Activated naive CD8-positive, alpha-beta T cell treated with anti-CD3 and anti-CD28 coated beads, Interleukin-2, amount 10 ng/mL, durations not matched to agents 7 days and 5 days (primary cell): ENCODE measurements at places on chromosomes 7 and 10. TPM values are rescaled to one million over a fixed set of nuclear protein-coding genes. Genes with fewer than 3 reads are reported as not detected.

DNA sequence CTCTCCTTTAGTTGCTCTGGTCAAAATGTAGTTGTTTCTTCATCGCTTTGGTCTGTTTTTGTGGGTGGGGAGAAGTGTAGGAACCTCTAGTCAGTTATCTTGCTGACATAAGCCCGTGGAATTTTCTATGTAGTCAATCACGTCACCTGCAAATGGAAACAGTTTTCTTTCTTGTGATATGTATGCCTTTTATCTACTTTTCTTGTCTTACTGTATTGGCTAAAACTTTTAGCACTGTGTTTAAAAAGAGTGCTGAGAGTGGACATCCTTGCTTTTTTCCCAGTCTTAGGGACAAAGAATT is 42.3 kb downstream of the AKR1E2 start:
- no peak for DNase-seq

DNA sequence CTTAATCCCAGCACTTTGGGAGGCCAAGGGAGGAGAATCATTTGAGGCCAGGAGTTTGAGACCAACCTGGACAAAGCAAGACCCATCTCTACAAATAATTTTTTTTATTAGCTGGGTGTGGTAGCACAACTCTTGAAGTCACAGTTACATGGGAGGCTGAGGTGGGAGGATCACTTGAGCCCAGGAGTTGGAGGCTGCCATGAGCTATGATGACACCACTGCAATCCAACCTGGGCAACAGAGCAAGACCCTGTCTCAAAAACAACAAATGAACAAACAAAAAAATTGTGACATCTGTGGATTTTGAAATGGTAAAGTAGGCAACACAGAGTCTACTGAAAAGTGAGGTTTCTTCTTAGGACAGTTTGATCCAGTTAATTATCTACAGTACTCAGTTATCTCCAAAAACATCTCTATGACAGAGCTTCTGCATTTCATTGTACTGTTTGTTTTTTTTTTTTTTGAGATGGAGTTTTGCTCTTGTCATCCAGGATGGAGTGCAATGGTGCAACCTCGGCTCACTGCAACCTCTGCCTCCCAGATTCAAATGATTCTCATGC is 3.3 kb upstream of the ANKRD61 start:
- DNase-seq: no peak

DNA sequence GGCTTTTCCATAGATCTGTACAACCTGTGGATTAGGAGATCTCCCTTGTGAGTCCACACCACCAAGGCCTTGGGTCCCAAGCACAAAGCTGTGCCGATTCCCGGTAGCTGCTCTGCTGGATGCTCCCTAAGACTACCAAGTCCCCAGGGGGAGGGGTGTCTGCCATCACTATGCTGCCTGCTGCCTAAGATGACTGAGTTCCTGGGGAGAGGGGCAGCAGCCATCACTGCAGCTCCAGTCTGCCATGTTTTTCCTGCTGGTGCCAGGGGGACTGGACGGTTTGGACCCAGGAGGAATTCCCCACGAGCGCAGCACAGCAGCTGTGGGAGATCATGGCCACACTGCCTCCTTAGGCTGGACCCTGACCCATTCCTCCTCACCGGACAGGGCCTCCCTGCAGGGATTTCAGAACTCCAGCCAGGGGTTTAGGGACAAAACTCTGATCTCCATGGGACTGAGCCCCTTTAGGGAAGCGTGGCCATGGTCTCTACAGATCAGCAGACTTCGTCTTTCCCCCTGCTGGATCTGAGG is 1049.8 kb downstream of the SORCS1 start:
- no peak for DNase-seq

Gene PRPS1L1
- not detected for total RNA-seq

DNA sequence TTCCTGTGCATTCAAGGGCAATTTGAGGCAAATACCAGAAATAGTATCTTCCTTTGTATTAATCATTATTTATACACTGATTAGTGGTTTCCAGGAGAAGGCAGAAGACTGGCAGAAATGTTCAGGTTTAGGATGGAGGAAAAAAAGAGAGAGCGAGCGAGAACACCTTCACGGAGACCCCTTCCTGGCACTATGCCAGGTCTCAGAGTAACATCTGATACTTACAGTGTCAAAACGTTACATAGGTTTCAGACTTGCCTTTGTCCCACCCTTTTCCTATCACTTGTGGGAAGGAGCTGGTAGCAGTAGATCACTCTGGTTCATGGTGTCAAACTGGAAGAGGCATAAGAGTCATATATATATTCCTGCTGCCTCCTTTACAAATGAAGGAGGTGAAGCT is 652 bp downstream of the OR2A12 start:
- DNase-seq: no peak

- no peak for DNase-seq
Measured at GRCh38 chr7:123505221-123505620, 29.2 kb downstream of the IQUB start.

- no peak for DNase-seq
Measured at GRCh38 chr7:39299695-39300094, 266.5 kb upstream of the YAE1 start.

GRCh38 chr10:13528875-13529713 is at the start of gene BEND7:
Gene BEND7, minus strand, starts transcription at chr10:13529014. Its CDS starts 481 bp downstream, at chr10:13528533.
- DNase-seq: peak; percentile 33

- no peak for DNase-seq
Measured at GRCh38 chr7:158524749-158525635, 62.6 kb downstream of the PTPRN2 start.

- DNase-seq: no peak
Measured at GRCh38 chr7:22066522-22066921, 120.8 kb upstream of the CDCA7L start.

DNA sequence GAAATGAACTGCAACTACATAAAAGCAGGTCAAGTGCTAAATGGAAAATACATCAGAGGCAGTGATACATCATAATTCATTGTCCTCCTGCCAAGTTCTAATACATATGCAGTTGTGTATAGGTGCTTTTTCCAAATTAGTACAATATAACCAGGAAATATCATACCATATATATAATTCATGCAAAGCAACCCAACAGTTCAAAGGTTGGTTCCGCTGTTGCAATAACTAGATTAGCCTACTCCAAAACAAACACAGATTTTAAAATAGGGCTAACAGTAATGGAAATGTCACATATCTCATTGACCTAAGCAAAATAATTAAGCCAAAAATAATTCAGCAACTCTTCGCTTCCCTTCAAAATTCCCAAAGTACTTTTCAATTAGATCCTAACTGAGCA is 88.9 kb upstream of the NEBL start:
- no peak for DNase-seq

DNA sequence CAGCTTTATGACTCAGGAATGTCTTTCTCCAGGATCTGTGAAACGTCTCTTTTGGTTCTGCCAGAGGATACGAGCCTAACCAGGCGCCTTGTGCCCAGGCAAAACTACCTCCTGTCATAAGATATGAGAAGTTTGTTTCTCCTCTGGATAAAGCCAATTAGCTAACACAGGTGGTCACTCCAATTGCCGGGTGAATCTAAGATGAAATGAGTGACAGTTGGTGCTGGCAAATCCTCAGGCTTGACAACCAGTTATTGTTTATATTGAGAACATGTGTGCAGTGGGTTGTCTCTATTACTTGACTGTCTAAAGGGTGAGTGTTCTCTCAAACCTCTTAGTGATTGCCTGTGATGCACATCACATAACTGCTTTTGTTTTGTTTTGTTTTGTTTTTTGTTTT is 449.1 kb downstream of the XPNPEP1 start:
- DNase-seq: no peak

DNA sequence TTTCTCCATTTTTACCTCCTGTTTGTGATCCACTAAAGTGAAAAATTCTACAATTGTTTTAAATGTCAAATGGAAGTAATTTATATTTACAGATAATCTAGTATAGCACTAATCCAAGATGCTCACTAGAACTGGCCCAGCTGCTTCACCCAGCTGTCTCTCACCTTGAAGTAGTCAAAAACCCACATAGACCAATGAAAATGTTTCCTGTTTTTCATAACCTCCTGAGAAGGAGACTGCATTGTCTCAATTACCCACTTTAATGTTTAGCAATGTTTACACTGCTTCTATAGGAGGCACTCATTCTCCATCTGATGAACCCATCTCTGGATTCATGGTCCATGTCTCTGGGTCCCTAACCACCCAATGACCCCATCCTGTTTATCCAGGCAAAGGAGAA is 56.1 kb upstream of the ADO start:
- DNase-seq: no peak

- DNase-seq: no peak
Measured at GRCh38 chr7:36677769-36678437, 46.4 kb downstream of the AOAH start.

Gene SDK1
- total RNA-seq: 0.25 TPM

GRCh38 chr7:70953331-70953741 is 178.6 kb upstream of the GALNT17 start:
- no peak for DNase-seq

GRCh38 chr7:153052206-153052605 is 292.7 kb downstream of the ACTR3B start:
- no peak for DNase-seq

GRCh38 chr10:22345301-22346095 is at the start of gene SPAG6:
Gene SPAG6, plus strand, starts transcription at chr10:22345496. Its CDS starts 116 bp downstream, at chr10:22345612.
- DNase-seq: peak; percentile 70

Gene SLC18A3
- total RNA-seq: not detected
